ENCODE measurements at places on chromosomes 13 and 19.

DNA sequence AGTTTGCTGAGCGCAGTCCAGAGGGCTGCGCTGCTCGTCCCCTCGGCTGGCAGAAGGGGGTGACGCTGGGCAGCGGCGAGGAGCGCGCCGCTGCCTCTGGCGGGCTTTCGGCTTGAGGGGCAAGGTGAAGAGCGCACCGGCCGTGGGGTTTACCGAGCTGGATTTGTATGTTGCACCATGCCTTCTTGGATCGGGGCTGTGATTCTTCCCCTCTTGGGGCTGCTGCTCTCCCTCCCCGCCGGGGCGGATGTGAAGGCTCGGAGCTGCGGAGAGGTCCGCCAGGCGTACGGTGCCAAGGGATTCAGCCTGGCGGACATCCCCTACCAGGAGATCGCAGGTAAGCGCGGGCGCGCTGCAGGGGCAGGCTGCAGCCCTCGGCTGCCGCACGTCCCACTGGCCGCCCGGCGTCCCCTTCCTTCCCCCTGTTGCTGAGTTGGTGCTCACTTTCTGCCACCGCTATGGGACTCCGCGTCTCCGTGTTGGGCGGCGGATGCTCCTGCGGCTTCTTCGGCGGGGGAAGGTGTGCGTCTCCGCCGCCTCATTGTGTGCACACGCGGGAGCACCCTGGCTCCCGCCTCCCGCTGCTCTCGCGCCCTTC is 772 bp downstream of the GPC6 start:
- no peak for DNase-seq

- DNase-seq, result peak; percentile 68
Observed at GRCh38 chr19:46513461-46514236, 18.0 kb upstream of the PNMA8B start.

DNA sequence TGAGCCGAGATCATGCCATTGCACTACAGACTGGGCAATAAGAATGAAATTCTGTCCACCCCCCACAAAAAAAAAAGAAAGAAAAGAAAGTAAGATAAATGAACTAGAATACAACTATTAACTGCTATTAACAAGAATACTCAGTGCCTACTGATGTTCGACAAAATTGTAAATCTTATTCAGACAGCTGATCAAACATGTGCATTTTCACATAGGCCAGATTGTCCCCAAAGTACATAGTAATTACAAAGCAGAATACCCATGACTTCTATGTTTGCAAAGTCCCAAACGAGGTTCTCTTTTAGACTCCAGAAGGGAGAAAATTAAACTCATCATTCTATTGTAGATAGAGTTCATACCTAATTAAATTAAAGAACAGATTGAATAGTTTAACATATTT is 113.4 kb downstream of the UFM1 start:
- DNase-seq, result no peak

DNA sequence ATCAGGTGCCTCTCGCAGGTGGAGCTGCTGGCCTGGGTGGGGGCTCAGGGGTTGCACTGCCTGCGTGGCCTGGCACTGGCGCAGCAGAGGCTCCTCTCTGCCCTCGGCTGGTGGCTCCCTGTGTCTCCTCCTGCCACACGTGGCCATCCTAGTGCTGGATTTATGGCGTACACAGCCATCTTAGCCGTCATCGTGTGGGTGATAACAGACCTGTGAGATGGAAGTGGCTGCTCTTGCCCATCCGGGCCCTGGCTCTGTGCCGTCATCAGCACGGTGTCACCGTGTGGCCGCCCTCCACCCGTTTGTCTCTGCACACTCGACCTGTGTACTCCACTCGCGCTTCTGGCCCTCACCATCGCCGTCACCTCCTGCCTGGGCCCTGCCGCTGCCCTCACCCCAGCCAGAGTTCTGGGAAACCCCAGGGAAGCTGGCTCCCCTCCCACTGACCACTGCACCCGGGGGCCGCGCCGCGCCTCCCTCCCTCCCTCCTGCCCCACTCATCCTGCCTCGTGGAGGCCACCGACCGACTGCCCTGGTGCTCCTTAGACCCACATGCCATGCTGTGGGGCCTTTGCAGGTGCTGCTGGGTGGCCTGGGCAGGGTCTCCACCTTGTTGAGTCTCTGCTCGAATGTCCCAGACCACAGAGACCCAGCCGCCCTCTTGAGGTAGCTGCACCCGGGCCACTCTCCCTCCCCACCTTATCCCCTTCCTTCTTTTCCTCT is 29.5 kb downstream of the TMEM255B start:
- DNase-seq, result no peak

DNA sequence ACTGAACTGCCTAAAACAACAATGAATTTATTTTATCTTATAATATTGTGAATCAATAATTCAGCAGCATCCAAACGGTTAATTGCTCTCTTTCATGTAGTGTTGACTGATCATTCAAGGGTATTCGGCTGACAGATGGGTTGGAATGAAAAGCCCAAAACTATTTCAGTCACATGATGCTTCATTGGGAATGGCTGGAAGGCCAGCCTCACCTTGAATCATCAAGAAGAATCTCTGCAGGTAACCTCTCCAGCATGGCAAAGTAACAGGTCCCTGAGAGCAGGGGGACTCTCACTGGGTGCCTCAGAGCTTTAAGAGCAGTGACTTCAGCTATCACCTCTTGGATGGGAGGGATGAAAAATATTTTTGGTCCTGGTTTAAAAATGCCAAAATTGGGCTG is 1395.7 kb downstream of the OLFM4 start:
- DNase-seq, result no peak

GRCh38 chr19:45251452-45252354 is 632 bp downstream of the MARK4 start:
- DNase-seq, result no peak

GRCh38 chr19:33497131-33497777 is 24.3 kb downstream of the PEPD start:
- no peak for DNase-seq

- peak; percentile 82 for DNase-seq
Observed at GRCh38 chr19:29596885-29597525, 9.1 kb upstream of the POP4 start.

DNA sequence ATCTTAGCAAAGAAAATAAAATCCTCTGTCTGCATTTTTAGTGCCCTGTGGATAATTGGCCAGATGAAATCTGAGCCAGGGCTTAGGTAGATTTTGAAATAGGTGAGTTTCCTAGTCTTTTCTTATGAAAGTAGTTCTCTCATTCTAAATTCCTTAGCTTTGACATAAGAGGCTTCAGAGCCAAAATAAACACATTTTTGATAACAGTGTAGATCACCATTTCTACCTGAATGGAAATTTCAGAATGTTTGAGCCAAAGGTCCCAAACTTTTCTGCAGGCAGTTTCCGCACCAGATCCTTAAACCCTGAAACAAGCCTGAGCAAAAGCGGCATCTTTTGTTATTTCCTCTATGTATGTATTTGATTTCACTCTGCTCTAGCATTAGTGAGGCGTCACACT is 551.2 kb downstream of the EFNB2 start:
- no peak for DNase-seq

DNA sequence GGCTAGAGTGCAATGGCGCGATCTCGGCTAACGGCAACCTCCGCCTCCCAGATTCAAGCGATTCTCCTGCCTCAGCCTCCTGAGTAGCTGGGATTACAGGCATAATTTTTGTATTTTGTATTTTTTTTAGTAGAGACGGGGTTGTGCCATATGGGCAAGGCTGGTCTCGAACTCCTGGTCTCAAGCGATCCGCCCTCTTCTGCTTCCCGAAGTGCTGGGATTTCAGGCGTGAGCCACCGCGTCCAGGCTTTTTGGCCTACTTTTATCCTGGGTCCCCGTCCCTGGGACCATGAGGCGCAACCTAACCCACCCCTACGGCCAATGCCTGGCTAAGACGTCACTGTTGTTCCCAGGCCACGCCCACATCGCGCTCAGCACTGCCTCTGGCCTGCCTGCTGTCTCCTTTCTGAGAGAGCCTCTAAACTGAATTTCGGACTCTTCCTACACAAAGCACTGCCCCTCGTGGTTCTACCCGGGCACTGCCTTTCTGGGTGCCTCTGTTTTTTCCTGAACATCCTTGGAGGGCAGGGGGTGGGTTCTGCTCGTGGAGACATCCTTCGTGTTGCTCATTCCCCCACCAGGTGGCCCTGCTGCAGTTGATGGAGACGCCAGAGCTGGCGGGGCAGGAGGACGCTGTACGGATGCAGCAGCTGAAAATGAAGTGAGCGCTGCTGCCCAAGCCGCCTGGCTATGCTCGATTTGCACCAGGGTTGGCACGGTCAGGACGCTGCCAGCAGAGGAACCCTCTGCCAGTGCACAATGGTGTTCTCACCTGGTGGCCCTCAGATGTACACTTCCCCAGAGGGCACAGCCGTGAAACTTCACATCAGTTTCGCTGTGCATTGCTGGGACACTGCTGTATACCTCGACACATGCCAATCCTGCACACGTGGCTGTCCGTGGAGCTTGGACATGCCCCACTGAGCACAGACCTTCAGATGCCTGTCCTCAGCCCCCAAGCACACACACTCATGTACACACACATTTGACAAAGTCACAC is 2.0 kb downstream of the REX1BD start:
- peak; percentile 98 for DNase-seq

DNA sequence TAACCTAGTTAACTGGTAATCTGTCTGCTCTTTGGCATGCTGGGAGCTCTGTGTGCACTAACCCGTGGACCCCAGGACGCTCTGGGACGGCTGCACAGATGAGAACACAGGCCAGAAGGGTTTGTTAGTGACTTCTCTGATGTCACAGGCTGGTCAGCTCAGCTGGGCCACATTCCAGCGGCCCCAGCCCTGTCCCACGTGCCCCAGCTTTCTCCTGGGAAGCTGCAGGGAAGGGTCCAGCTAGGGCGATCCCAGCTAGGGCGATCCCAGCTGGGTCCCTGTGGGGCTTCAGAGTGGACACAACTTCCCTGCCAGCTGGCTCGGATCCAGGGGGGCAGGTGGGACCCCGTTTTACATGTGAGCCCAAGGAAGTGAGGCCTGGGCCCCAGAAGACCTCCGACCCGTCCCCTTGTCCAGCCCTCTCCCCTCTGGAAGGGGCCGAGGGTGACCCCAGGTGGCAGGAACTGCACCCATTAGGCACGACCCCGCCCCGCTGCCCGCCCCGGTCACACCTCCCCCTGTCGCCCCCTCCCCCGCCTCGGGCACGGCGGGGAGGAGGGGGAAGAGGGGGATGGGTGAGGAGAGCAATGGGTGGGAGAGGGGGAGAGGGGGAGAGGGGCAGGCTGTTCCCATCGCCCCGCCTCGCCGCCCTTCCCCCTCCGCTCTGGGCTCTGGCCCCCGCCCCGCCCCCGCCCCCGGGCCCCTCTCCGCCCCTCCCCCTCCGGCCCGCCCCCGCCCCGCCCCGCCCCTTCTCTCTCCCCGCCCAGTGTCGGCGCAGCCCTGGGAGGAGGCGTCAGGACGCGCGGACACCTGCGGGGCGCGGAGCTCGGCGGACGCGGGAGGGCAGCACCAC is 75.2 kb upstream of the MCF2L start:
- DNase-seq, result no peak

DNA sequence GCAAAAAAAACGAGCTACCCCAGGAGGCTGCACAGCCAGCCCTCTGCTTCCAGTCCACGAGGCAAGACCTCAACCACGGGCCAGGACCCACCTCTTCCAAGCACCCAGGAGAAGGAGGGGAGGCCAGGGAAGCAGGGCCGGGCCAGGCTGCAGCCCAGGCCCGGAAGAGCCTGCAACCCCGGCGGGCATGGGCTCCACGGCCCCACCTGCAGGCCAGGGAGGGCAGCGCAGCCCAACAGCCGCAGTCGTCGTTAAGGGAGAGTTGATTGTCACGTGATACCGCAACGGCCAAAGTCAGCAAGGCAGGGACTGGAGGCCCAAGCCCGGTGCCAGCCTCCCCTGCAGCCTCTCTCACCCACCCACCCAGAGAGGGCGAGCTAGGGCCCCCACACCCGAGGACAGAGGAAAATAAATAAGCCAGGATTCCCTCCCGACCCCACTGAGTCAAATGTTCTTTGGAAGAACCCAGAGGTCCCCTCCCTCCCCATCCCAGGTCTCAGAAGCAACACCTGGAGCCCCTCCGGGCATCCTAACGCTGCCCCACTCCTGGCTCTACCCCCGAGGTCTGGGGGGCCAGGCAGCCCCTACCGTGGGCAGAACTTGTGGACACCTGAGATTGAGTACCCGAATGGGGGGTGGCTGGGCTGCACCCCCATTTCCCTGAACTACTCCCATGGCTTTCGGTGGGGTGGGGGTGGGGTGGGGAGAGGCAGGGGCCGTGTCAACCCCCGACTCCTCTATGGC is 5.2 kb upstream of the REXO1 start:
- DNase-seq, result peak; percentile 76

DNA sequence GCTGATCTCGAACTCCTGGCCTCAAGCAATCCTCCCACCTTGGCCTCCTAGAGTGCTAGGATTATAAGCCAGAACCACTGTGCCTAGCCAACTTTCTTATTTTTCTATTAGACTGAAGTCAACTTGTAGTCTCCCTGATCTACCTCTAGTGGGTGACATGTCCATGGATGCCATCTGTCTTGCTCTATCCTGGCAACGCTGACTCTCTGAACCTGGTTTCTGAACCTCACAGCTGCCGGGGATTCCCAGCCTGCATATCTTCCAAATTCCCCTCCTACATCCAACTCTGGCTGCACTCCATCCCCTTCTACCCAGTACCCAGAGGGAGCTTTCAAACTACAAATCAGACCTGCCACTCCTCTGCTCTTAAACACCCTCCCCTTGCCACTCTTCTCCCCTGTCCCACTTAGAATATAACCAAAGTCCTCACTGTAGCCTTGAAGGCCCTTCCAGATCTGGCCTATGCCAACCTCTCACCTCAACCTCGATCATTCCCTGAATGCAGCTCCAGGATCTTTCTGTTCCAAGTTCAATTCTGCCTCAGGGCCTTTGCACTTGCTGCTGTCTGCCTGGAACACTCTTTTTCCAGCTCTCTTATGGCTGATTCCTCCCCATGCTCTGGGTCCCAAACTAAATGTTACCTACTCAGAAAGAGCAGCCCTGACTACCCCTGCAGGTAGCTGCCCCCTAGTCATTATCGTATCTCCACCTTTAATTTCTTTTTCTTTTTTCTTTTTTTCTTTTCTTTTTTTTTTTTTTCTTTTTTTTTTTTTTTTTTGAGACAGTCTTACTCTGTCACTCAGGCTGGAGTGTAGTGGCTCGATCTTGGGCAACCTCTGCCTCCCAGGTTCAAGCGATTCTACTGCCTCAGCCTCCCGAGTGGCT is 2.2 kb downstream of the CLIP3 start:
- DNase-seq, result peak; percentile 77

DNA sequence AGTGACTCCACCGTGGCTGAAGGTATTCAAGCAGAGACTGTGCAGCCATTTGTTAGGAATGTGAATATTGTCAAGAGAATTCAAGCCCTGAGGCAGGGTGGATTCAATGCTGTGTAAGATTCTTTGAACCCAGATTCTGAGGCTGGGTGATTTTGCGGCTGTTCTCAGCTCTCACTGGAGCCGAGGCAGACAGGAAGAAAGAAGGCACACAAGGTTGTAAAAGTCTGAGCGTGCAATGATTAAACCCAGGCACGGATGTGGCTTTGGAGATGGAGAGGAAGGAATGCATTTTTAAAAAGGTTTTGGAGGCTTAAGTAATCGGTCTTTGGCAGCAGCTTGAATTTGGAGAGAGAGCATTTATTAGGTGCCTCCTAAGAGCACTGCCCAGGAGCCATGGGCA is 187.9 kb downstream of the KATNAL1 start:
- DNase-seq, result no peak
